ENCODE measurements at places on chromosomes 11 and 22. TPM values are rescaled to one million over a fixed set of nuclear protein-coding genes. Genes with fewer than 3 reads are reported as not detected.
A peak's percentile ranks its signal among the peaks of the same experiment; 100 is the strongest.

The KDELR3 gene
- 11.5 TPM for total RNA-seq

DNA sequence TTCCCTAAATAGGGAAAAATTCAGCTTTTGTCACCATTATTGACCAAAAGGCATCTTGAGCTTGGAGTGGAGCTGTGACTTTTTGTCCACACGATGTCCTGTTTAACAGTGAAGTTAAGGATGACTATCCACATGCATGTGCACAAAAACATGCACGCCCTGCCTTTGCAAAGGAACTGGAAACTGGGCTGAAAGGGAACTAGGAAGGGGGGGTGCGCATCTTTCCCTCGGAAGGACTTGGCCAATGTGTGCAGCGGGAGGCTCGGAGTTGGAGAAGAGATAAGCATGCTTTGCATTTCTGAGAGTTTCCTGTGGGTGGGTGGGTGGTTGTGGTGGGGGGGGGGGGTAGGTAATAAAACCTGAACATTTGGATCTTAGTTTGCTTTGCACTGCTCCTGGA, 411 bp upstream of the KIRREL3 start:
- no peaks in the 10 kb centered on the region for H3K4me1 ChIP-seq
- H3K27ac ChIP-seq, result no peak overlapping the region
- H3K27me3 ChIP-seq, result peaks cover 16% of the 10 kb centered on the region

- H3K27me3 ChIP-seq, result no peaks in the 10 kb centered on the region
- H3K4me3 ChIP-seq, result peak overlapping the region; percentile 63
- peaks cover 68% of the 10 kb centered on the region for H3K4me1 ChIP-seq
- DNase-seq, result peak; percentile 99
Measured at GRCh38 chr11:33723238-33723881, 12.9 kb downstream of the CD59 start.

The C22orf15 gene
- total RNA-seq, result not detected

The TMEM86A gene
- 0.30 TPM for total RNA-seq

The F2 gene
- total RNA-seq, result not detected

The SGSM1 gene
- total RNA-seq, result 0.10 TPM

- H3K27me3 ChIP-seq, result no peaks in the 10 kb centered on the region
- no peak for DNase-seq
- H3K27ac ChIP-seq, result no peak overlapping the region
- peaks cover 34% of the 10 kb centered on the region for H3K4me1 ChIP-seq
Measured at GRCh38 chr11:66885950-66886440, 29.1 kb downstream of the LRFN4 start.
